ENCODE measurements at places on chromosomes 3 and 15.
A peak's percentile ranks its signal among the peaks of the same experiment; 100 is the strongest.

- DNase-seq = peak; percentile 71
Measured at GRCh38 chr3:84836961-84837360, 121.8 kb upstream of the CADM2 start.

DNA sequence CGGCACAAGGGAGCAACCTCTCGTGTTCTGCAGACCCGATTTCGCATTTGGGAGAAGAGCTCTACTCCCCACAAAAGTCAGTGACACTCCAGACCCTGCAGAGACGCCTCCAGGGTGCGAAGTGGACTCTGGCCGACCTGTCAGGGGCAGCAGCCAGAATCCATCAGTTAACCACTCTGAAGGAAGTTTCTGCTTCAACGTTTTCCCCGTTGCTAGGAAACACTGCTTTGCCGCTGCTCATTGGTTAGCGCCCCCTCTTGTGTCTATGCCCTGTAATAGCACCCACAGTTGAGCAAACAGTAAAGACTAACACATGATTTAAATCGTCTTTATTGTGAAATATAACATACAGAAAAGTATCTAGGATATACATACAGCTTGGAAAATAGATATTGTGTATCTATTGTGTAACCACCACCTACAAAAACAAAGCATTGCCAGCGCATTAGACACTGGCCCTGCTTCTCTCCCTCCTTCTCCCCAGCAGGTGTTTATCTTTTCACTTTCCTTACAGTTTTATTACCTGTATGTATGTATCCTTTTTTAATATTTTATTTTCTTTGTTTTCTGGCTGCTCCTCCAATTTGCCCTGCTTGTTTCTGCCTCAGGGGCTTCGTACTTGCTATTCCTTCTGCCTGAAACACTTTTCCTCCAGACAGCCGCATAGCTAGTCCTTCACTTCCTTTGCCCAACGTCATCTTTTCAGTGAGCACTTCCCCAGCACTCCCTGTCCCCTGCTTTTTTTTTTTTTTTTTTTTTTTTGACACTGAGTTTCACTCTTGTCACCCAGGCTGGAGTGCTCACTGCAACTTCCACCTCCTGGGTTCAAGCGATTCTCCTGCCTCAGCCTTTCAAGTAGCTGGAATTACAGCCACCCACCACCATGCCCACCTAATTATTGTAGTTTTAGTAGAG is 38.8 kb downstream of the TMEM40 start:
- DNase-seq = peak; percentile 71

DNA sequence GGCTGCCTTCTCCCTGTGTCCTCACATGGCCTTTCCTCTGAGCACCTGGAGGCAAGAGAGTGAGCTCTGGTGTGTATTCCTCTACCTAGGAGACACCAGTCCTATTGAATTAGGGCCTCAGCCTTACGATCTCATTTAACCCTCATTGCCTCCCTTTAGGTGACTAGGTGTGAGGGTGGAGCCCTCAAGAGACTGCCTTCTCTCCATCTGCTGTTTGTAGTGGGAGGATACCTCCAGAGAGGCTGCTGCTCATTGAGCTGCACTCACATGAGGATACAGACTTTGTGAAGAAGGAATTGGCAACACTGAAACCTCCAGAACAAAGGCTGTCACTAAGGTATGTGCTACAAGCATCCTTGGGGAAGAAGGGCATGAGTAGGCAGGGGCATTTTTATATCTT is at the start of gene CCR8:
Gene CCR8, plus strand, starts transcription at position 217 of the 400 bp plus-strand sequence. CDS start 2,623 bp downstream, outside the sequence.
- DNase-seq = peak; percentile 7

DNA sequence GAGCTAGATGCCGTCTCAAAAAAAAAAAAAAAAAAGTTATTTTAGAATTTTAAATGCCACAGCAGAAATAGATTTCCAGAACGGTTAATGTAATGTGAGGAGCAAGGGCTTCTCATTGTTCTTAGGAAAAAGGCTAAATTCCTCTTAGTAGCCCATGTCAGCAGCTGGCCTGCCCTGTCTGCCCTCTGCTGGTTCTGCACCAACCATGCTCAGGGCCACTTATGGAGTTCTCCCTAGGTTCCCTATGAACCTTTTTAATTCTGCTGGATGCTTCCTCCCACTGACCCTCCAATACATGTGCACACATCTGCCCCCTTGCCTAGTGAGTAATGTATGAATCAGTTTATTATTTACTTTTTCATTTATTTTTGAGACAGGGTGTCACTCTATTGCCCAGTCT is 32.2 kb upstream of the DPPA4 start:
- DNase-seq = no peak

- no peak for DNase-seq
Measured at GRCh38 chr3:42713747-42714146, 11.1 kb upstream of the HHATL start.

- no peak for DNase-seq
Measured at GRCh38 chr15:95440712-95441111, 889.8 kb upstream of the NR2F2 start.

- DNase-seq = no peak
Measured at GRCh38 chr3:2558796-2559195, 460.1 kb downstream of the CNTN4 start.

DNA sequence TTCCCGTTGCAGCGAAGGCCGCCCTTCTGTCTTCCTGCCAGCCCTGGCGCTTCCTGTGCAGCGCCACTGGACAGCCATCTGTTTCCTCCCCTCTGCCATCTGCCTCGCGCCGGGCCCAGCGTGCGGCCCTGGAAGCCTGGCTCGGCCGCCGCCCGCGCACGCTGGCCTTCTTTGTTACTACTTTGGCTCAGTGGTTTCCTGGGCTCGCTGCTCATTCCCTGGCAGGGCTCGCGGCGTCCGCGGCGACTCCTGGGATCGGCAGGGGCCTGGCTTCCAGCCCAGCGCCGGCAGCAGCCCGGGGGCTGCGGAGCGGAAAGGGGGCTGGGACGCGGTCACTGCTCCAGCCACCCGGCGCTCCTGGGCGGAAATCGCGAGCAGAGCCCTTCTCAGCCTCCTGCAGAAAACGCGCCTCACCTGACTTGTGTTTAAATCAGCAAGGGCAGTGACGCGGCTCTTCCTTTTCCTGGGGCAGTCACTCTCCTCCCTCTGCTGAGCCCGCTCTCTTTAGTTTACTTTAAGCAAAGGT is 10.0 kb downstream of the CMTM7 start:
- no peak for DNase-seq

DNA sequence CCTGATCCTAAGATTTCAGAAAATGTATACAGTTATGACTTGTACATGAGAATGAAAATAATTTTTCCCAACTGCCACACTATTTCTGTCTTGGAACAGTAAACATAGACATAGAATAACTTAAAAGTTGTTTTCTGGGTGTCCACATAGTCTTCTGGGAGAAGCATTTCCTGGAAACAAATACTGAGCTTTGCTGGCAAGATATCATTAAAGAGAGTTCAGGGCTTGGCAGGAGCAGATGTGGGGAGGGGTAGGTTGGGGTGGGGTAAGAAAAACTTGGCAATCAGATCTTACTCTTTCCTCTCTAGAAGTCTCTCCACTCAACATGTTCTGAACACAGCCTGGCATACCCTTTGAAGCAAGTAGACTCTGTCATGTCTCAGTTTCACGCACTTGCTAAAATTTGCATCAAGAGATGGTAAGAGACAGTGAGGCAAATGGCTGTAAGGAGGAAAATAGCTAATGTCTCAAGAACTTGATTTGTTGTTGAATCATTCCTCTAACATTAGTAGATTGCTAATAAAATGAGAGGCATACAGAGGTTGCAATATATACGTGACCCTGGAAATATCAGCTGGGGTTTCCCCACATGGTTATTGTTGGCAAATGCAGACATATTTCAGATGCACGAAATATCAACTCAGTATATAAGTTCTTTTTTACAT is 27.3 kb upstream of the ABI3BP start:
- DNase-seq = no peak

- DNase-seq = no peak
Measured at GRCh38 chr3:42476225-42477125, 26.0 kb upstream of the VIPR1 start.

- DNase-seq = peak; percentile 58
Measured at GRCh38 chr3:167346171-167346570, 33.9 kb downstream of the ZBBX start.

- no peak for DNase-seq
Measured at GRCh38 chr3:121483290-121483689, 62.5 kb downstream of the POLQ start.

DNA sequence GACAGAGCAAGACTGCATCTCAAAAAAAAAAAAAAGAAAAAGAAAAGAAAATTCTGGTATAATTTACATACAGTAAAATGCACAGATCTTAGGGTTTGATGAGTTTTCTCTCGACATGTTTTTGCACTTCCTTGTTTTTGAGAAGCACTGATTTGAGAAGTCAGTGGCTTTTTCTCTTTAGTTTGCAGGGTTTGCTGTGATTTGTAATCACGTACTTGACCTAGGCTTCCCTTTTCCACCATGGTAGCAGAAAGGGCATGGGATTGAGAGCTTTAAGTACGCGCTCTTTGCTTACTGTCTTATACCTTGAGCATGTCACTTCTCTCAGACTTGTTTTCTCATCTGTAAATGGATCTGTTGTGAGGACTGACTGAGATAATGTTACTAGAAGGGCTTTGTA is 4.1 kb downstream of the VHL start:
- DNase-seq = no peak

- DNase-seq = no peak
Measured at GRCh38 chr15:70778258-70779076, 15.1 kb upstream of the UACA start.

- no peak for DNase-seq
Measured at GRCh38 chr15:68249058-68249713, 19.7 kb upstream of the CLN6 start.

DNA sequence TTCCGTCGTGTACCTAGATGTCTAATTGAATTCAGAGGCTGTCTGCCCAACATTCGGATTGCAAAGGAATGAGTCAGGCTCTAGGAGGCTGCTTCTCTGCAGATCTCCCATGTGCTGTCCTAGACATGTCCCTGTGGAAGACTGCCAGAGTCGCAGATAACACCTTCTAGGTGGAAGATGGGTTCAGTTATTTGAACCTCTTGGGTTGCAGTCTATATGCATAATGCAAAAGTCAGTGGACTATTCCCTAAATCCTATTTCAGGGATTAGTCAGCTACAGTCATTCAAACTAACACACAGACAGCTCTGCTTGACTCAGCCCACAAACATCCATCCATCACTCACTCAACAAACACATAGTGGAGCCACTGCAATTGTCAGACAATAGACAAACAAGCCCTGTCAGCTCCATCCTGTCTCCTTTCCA is 300.0 kb upstream of the CTNNB1 start:
- no peak for DNase-seq

GRCh38 chr3:159711560-159712333 is 276.9 kb upstream of the IL12A start:
- no peak for DNase-seq

- no peak for DNase-seq
Measured at GRCh38 chr3:106839576-106840280, 537.5 kb upstream of the CCDC54 start.

- DNase-seq = no peak
Measured at GRCh38 chr3:11389386-11390268, 117.4 kb downstream of the ATG7 start.

GRCh38 chr15:84570164-84570735 is 30.6 kb upstream of the ZSCAN2 start:
- no peak for DNase-seq

DNA sequence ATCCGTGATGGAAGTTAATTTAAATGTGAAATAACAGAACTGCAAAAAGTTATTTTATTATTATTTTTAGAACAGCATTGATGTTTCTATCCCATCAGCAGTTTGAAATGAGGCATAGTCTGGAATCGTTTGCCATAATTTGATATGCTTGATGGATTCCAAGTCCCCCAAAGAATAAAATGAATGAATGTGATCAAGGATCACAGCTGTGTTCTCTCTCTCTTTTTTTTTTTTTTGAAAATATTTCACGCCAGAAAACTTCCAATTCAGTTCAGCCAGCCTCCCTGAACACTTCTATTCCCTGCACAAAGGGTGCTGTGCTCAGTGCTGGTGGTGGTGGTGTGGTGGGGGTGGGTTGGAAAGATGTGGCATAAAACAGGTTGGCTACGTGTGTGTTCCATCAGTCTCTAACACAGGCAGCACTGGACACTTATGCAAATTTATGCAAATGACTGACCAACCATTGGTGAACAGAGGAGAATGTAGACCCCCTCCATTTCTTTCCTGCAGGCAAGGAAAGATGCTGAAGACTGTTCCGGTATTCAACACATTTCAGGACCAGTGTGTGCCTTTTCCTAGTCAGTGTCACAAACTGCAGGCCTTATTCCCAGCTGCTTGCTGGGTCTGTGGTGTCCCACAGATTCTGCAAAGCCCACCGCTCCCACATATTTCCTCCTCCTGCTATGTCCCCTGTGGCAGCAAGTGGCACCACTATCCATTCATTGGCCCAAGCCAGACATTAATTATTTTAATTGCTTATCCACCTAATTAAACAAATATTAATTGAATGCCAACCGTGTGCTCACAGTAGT is 10.6 kb downstream of the ARNT2 start:
- no peak for DNase-seq

DNA sequence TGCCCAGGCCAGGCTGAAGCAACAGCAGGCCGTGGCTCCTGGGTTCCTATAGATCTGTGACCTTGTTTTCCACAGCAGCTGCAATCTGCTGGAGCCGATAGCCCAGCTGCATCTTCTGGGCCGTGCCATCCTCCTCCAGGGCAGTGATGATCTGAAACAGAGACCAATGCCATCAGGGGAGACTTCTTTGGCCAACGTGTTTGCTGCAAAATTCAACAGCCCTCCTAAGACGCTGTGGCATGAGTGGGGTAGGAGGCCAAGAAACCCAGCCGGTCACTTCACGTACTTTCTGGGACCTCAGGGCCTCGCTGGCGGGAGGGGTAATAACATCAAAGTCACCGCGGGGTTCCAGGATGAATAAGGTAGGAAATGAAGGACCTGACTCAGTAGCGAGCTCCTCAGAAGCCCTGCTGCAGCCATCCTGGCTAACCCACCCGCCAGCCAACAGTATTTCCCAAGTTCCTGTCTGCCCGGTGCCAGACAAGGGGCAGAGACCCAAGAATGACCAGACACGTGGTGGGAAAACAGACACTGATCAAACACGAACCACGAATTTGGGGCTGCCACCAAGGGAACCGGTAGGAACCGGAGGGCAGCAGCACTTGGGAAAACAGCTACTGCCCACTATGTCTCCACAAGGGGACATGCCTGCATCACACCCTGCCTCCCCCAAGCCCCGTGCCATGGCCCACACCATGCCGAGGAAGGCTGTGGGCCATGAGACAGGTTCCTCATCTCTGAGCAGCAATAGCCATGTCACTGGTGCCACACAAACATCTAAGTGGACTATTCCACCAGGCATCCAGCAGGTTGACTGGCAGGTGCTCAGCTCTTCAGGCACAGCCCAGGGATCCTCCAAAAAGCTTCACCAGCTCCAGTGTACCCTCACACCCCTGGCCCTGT is 25.2 kb downstream of the PLXNB1 start:
- DNase-seq = no peak

DNA sequence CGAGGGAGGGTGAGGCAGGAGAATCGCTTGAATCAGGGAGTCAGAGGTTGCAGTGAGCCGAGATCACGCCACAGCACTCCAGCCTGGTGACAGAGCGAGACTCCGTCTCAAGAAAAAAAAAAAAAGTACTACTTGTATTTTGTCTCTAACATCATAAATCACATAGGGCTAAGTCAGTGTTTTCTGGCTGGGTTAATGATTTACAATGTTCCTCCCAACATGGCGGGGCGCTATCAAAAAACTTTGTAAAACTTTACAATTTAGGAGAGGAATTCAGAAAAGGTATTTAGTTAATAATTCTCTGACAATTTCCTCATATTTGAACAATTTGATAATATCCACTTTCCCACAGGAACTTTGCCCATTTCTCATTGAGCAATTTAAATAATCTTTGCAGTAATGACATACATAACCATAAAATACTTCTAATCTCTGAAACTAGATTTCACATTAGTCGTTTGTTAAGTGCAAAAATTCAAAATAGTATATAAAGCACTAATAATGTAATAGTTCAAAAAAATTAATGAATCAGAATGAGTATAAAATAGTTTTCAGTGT is 26.6 kb upstream of the B3GNT5 start:
- no peak for DNase-seq

All from NCI-H774 (cell line).